ENCODE measurements at places on chromosomes 2 and 18. TPM values are rescaled to one million over a fixed set of nuclear protein-coding genes. Genes with fewer than 3 reads are reported as not detected.
A peak's percentile ranks its signal among the peaks of the same experiment; 100 is the strongest.

DNA sequence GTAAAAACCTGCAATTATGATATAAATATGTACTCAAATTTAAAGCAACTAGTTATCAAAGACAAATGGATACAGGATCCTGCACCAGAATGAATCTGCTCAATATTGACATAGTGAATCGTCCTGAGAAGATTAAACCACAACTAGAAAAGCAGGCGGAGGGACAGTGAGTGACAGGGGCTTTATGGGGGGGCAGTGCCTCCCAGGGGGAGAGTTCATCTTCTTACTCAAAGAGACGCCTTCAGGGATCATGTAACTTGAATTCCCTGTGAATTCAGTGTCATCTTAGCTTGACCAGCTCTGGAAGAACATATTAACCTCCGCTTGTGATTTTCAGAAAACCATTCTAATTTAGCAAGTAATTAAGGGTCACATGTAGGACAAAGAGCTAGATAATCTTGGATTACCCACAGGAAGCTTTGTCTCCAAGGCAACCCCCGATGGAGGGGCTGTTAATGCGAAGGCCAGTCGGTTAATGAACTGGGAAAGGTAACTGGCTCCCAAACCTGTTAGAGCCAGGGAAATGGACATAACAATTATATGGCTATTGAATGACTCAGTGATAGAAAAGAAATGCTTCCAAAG lies 17.4 kb upstream of the LMAN1 start:
- no peak for DNase-seq

DNA sequence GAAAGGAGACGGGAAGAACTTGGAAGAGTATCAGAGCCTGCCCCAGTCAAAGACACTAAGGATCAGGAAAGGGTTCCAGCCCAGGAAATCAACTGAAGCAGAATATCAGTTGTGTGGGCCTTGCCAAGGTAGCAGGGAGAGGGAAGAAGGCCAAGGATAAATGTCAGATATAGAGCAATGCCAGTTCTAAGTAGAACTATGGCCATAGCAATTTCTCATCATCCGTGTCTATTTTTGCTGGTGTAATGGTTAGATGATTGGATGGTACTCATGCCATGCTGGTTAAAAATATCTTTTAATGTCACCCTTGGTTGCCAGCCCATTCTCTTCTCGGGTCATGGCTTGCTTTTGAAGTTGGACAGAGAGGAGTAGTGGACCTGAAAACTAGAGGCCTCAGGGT lies 41.9 kb downstream of the MAIP1 start:
- DNase-seq: no peak

GRCh38 chr18:34643989-34644388 lies 66.1 kb upstream of the DTNA start:
- DNase-seq: no peak

DNA sequence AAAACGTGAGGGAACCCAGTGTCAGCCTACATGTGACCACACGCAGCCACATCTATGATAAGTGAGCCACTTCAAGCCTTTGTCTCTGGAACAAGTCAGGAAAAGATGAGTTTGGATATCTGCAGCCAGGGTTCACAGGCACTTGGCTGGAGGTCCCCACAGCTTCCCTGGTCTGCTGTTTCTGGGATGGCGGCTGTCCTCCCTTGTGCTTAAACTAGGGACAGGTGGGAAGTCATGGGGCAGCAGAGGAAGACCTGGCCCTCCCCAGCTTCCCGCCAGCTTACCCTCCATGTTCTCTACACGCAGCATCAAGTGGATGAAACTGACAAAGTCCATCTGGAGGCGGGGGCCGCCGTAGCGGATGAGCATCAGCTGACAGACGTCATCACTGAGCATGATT lies 38.5 kb upstream of the GALNT14 start:
- DNase-seq: no peak

DNA sequence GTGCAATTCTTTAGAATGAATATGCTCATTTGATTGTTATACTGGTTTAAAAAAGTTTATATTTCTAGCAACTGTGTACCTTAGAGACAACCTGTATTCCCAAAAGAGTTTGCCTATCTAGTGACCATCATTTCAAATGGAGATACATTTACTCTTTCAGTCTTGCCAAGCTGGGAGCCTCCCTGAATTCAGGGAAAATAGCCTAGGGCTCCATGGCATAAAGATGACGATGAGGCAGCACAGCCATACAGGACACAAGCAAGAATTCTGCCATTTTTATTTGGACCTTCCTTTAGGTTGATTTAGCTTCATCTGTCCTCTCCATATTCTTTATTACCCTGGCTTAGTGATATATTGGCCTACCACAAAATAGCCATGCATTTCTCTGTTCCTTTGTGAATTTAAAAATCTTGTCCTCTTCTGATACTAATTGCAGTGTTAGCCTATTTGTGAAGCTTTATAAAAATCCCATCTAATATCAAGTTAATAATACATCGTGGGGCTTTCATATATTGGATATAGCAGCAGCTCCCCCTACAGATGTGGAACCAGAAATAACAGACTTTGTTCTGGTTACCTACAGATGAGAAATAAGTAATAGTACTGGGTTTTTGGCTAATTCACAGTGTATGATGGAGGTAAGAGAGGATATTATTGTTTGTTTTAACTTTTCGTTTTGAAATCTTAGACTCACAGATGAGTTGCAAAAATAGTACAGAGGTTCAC lies 1661.9 kb upstream of the PIK3C3 start:
- DNase-seq: no peak

GRCh38 chr2:65390134-65390533 lies 42.3 kb downstream of the SPRED2 start:
- peak; percentile 69 for DNase-seq

- DNase-seq: no peak
Measured at GRCh38 chr2:221455214-221455613, 116.9 kb downstream of the EPHA4 start.

DNA sequence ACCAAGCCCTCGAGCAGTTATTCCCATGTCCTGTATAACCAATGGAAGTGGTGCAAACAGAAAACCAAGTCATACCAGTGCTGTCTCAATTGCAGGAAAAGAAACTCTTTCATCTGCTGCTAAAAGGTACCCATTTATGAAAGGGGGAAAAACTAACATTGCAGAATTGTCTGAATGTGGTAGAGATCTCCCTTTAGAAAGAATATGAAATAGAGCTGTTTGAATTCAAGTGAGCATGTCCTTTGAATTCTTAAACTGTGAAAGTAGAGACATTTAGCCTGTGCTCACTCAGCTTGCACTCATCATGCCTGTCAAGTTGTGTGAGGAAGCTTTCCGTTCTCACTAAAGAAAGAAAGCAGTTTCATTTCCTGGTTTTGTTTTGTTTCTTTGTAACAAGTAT lies 87.4 kb downstream of the EML4 start:
- DNase-seq: no peak

- DNase-seq: no peak
Measured at GRCh38 chr2:204156456-204156855, 219.9 kb downstream of the ICOS start.

DNA sequence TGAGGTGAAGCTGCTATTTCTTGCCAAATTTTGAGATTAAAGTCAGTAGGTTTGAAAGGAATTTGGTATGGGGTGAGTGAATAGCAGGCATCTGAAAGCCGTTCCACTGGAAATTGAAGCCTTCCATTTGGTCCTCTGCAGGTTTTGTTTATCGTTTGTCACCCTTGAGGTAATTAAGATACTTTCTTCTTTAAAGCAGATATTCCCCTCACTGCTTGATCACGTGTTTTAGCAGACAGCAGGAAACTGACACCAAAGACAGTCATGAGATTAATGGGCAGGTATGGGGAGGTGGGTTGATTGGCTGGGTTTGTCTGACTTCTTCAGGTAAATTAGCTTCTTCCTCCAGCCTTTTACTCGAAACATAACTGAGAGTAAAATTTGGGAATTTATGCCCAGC lies 10.7 kb downstream of the LPIN1 start:
- DNase-seq: no peak

DNA sequence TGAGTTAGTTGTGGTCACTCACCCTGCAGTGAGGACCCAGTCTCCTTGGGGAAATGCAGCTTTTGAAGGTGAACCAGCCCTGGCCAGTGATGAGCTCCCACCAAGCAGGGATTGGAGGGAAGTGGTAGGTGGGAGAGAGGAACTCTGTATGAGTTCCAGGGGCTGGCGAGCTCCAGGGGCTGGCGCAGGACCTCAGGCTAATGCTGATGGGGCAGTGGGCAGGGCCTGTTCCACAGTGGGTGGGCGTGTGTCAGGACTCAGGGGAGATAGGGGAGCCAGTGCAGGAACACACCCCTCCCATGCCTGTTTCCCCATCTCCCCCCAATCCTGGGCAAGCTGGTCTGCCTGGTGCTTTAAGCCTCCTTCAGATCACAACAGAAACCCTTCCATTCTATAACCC lies 208.4 kb downstream of the DYSF start:
- no peak for DNase-seq

DNA sequence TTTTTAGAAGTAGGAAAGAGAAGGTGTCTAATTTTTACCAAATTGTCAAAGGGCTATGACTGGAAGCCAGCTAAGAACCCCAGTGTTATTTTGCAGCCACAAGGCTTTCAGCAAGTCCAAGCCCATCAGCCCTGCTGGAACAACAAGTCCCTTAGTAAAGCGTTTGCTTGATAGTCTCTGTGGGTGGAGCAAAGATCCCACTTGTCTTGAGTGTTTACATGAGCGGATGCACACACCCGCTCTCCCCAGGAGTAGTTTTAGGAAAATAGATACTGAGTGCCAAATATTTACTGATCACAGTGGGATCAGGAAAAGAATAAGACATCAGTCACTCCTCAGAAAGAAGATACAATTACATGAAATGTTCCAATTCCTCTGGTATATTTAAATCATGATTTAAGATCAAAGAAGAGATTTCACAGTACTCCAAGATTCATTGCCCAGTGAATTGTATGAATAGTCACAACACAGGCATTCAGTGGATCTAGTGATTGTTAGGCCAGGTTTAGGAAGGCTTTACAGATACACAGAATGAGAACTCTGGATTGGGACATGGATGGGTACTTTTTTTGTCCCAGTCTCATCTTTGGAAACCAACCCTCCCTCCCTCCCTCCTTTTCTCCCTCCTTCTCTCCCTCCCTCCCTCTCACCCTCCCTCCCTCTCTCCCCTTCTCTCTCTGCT lies 514.9 kb downstream of the PTPRM start:
- no peak for DNase-seq

DNA sequence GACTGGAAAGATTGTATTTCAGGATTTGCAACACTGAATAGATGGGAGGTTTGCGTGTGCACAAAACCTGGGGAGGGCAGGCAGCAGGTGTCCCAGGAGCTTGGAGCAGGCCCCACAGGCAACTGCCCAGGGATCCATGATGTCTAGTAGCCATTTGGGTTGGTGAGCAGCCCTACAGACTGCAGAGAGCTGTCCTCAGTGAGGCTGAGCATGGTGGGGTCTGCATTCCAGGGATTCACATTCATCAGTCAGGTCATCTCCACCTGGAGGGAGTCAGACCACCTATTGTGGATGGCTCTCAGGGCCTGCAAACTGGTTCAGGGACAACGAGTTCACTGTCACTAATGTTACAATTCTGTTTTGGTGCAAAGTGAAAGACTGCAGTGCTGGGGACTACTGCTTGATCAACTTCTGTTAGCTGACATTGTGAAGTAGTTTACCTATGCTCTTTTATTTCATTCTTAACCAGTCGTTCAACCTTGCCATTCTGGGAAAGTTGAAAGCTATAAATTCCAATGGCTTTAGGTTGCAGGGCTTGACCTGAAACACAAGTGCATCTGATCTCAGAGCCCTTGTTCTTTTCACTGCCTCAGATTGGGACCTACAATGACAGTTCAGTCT lies 222.6 kb downstream of the ZNF407 start:
- DNase-seq: no peak

- DNase-seq: no peak
Measured at GRCh38 chr2:231018184-231018583, 19.1 kb upstream of the C2orf72 start.

GRCh38 chr2:216546241-216546640 lies 47.6 kb downstream of the RPL37A start:
- no peak for DNase-seq

- no peak for DNase-seq
Measured at GRCh38 chr2:80530442-80531064, 226.0 kb upstream of the LRRTM1 start.

DNA sequence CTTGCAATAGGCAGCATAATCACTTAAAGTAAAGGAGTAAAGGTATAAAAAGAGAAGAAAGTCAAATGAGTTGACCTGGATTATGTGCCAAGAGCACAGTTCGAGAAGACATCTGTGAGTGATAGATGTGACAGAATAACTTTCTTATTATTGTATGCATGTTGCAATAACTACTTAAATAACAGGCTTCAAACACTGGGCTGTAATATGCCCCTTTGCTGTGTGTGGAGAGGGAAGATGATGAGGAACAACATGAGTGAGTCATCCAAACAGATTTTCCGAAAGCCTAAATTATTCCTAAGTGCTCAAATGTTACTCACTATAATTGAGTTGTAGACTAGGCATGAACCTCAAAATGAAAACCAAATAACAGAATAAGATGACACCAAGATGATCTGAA lies 328.1 kb downstream of the EXOC6B start:
- DNase-seq: no peak

GRCh38 chr18:73535990-73536389 lies 611.6 kb downstream of the FBXO15 start:
- DNase-seq: no peak

GRCh38 chr18:59068276-59069071 lies 71.2 kb upstream of the SEC11C start:
- no peak for DNase-seq

- no peak for DNase-seq
Measured at GRCh38 chr2:1674276-1674675, 70.0 kb downstream of the PXDN start.

DNA sequence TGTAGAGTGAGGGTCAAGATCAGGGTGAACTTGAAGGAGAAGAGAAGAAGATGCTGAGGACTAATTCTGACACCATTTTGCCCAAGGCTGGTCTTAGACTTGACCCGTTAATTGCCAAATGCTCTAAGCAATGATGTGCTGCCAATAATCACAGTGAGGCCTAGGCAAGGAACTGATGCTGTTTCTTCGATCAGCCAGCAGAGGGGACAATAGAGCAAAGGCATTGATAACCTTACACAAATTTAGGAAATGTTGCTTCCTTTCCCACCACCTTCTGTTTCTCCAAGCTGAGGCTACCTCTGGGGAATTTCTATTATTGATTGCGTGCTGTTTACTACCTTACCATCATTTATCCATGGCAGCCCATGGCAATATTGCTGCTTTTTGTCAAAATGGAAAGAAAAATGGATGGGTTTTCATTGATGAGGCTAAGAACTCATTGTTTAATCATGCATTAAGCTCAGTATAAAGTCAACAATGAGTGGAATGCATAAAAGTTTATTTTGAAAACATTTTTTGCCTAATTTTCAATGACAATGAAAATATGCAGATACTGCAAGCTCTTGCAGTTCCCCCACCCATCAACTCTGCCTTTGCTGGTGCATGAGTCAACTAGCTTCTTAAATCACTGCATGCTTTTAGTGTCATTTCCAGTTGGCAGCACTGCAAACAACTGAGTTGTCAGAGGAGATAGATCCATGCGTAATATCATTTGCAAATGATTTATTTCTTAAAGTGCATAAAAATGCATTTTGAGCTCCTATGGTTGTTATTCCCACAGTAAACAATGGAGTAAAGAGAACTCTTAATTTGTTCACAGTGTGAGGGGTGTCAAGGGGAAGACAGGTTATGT lies 116.4 kb upstream of the NYAP2 start:
- no peak for DNase-seq

Gene MIB1
- total RNA-seq: 14.9 TPM

Gene RTTN
- 7.2 TPM for total RNA-seq

Gene C2orf66
- not detected for total RNA-seq

Gene CCL20
- total RNA-seq: 111 TPM

Gene C2orf72
- 76.0 TPM for total RNA-seq

Gene PLCD4
- 0.95 TPM for total RNA-seq

Gene SIX2
- total RNA-seq: not detected

Gene IL36RN
- not detected for total RNA-seq

Gene PKP4
- total RNA-seq: 35.1 TPM

Gene SLC4A5
- 1.2 TPM for total RNA-seq

Gene WDR35
- 2.8 TPM for total RNA-seq

Gene SANBR
- total RNA-seq: 1.6 TPM

Gene FOXD4L1
- not detected for total RNA-seq

Measured in right lobe of liver (tissue), 6 donors.